ENCODE measurements at places on chromosomes 3 and 15.

- DNase-seq: no peak
These were observed 21.2 kb downstream of the ZNF35 start for GRCh38 chr3:44669760-44670159.

- DNase-seq: no peak
These were observed 17.9 kb downstream of the GRIP2 start for GRCh38 chr3:14522129-14522691.

DNA sequence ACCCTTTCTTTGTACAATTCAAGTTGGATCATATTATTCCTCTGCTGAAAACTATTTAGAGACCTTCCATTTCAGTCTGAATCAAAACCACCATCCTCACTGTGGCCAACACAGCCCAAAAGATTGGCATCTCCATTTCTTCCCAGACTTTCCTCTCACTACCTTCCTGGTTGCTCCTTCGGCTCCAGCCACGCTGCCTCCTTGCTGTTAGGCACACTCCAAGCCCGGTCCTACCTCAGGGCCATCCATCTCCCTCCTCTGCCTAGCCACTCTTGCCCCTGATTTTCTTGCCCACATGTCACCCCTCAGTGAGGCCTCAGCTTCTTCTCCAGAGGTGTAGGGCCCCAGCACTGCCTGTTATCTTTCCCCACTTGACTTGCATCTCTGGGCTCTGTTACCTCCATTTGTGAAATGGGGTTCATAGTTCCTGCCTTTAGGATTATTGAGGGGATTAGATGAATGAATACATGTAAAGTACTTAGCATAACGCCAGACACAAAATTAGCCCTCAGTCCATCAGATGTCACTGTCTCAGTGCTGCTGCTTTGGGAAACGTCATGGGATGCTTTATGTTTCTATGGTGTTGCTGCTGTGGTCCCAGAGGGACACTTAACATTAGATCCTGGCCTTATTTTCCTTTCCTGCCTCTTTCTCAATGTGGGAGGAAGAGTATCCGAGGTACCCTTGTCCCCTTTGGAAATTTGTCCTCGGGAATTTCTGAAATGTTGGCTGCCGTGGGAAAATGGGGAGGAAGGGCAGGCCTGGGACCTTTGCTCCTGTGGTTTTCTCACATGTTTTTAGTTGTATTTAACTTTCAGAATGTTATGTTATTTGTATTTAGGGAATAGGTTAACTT lies 31.3 kb downstream of the SNRK start:
- DNase-seq: no peak

DNA sequence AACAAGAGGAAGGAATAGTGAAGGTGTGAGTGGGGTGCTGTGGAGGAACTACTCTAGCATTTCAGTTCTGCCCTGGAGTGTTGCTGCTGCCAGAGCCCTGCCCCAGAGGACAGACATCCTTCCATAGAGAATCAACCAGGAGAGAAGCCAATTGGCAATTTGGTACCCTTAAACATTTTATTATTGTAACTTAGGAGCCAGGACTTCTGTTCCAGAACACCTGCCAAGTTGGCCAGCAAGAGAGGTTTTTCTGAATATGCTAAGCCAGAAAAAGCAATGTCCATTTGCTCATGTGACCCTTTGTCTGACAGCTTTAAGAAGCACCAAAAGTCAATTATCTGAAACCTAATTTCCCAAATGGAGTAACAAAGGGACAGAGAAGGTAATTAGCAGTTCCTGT lies 264.9 kb downstream of the MEX3B start:
- DNase-seq: no peak

DNA sequence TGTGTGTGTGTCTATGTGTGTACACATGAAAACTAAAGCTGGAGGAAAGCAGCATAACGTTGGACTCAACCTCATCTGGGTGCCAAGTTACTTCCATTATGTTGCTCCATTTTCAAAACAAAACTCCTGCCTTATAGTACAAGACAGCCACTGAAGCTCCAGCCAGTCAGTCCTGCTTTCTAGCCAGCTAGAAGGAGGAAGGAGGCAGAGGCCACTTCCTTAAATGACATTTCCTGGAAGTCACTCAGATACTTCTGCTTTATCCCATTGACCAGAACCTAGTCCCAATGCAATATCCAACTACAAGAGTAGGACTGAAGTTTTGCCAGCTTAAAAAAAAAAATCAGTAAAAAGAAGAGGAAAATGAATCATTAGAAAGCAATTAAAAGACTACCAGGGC lies 31.7 kb downstream of the CADPS start:
- DNase-seq: no peak

DNA sequence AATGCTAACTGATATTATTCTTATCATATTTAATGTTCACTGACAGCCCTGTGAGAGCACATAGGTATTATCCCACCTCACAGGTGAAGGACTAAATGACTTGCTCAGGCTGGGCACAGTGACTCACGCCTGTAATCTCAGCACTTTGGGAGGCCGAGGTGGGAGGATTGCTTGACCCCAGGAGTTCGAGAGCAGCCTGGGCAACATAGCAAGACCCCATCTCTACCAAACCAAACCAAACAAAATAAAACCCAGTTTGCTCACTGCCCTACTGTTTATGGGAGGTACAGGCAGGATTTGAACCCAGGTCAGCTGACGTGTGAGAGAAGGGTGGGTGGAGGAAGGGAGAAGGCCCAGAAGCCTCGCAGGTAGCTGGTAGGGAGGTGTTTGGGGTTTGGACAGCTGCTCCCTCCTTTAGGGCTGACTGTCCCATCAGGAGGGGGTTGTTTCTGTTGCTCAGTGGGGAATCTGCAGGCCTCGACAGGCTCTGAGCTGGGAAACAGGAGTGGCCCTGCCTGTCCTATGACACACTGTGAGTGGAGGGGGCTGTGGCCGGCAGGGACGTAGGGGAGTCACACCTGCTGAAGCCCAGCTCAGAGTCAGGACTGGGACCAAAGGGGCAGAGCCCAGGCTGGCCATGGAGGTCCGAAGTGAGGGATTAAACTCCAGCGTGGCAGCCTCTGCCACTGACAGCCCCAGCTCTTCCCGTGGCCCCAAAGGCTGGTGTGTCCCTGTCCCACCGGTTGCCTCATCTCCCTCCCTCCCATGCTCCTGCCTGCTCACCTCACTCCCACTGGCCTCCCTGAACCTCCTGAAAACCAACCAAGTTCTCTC lies 25.3 kb downstream of the BHLHE40 start:
- DNase-seq: no peak

DNA sequence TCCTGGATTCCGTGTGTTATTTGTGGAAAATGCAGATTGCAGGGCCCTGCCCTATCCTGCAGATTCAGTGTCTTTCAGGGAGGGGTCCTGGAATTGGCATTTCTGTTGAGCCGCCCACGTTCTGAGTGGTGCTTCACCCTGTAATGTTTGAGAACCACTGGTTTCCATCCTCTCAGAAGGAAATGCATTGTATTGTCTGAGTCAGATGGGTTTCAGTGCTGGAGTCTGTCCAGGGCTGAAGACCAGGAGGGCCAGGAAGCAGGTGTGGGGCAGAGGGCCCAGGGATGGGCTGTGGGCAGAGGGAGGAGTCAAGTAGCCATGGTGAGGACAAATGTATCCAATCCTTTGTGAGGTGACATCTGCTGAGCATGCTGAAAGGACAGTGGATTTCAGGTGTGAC lies 123.8 kb downstream of the SV2B start:
- no peak for DNase-seq

- DNase-seq: no peak
These were observed 257.0 kb downstream of the MFSD1 start for GRCh38 chr3:159058859-159059258.

- DNase-seq: no peak
These were observed 13.4 kb downstream of the H1-8 start for GRCh38 chr3:129556358-129556695.
